ENCODE measurements at places on chromosomes 11 and 22.

DNA sequence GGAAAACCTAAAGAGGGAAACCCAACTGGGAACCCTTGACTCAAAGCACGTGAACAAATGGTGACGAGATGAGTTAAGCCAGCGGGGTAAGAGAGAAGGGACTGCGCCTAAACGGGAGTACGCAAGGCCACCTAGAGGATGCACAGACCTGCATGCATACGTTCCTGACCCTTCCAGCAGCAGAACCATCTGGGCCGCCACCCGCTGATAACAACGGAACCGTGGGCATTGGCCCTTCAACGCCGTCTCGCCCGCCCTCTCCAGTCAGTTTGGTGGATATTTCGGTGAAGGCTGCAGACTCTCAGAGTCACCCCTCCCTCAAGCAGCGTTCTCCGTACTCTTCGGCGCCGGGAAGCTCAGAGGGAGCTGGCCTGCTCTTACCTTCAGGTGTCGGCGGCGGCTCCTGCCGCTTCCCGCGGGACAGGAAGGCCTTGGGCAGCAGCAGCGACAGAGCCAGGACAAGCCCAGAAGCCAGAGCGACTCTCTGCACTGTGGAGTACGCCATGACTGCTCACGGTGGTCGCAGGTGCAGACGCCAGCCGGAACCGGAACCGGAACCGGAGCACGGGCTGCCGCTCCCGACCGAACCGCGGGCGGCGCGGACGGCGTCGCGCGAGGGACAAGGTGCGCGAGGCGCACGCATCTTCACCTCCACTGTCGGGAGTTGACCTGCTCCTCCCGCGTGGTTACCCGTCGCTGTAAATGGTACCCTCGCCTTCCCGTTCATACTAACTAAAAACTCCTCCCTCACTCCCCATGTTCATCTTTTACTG lies at the start of gene RIC3:
Gene RIC3, minus strand, starts transcription at position 541 of the 773 bp plus-strand sequence. Its CDS starts 36 bp downstream, at position 505.
- peaks cover 15% of the 10 kb centered on the region for H3K4me1 ChIP-seq
- DNase-seq, result peak; percentile 20
- peak within 1 kb of the TSS; percentile 71 for H3K4me3 ChIP-seq
- peak within 1 kb of the TSS; percentile 42 for H3K27ac ChIP-seq

GRCh38 chr11:121567995-121568394 lies 115.2 kb upstream of the SORL1-AS1 start:
- no peak overlapping the region for H3K27ac ChIP-seq
- DNase-seq, result no peak
- H3K4me3 ChIP-seq, result no peak overlapping the region
- no peaks in the 10 kb centered on the region for H3K36me3 ChIP-seq
- H3K4me1 ChIP-seq, result no peaks in the 10 kb centered on the region

- H3K4me3 ChIP-seq, result no peak overlapping the region
- H3K27ac ChIP-seq, result no peak overlapping the region
- no peaks in the 10 kb centered on the region for H3K27me3 ChIP-seq
- no peak for DNase-seq
- H3K36me3 ChIP-seq, result no peaks in the 10 kb centered on the region
These were observed 8.5 kb downstream of the PHOX2A start for GRCh38 chr11:72235351-72236057.

DNA sequence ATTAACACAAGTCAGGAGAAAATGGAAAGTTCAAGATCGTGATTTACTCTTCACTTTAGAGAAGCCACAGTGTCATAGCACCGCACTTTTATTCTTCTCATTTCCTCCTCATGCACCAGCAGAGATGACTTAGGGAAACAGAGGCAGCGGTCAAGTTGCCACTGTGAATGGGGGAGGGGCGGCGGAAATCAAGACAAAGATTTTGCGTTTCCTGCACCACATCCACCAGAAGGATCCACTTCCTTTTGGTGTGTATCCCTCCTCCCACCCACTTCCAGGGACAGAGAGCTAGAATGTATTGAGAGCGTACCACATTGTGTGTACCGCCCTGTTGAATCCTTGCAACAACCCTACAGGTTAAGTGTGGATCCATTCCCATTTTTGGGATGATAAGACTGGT lies 21.8 kb downstream of the TSPAN18 start:
- no peaks in the 10 kb centered on the region for H3K27me3 ChIP-seq
- H3K27ac ChIP-seq, result no peak overlapping the region
- H3K4me1 ChIP-seq, result peaks cover 6% of the 10 kb centered on the region
- no peak overlapping the region for H3K4me3 ChIP-seq
- DNase-seq, result no peak
- H3K36me3 ChIP-seq, result no peaks in the 10 kb centered on the region

- no peak overlapping the region for H3K4me3 ChIP-seq
- DNase-seq, result no peak
- H3K27ac ChIP-seq, result no peak overlapping the region
- H3K36me3 ChIP-seq, result no peaks in the 10 kb centered on the region
- no peaks in the 10 kb centered on the region for H3K4me1 ChIP-seq
- no peaks in the 10 kb centered on the region for H3K27me3 ChIP-seq
These were observed 1521.4 kb downstream of the BRD1 start for GRCh38 chr22:48306284-48306683.

DNA sequence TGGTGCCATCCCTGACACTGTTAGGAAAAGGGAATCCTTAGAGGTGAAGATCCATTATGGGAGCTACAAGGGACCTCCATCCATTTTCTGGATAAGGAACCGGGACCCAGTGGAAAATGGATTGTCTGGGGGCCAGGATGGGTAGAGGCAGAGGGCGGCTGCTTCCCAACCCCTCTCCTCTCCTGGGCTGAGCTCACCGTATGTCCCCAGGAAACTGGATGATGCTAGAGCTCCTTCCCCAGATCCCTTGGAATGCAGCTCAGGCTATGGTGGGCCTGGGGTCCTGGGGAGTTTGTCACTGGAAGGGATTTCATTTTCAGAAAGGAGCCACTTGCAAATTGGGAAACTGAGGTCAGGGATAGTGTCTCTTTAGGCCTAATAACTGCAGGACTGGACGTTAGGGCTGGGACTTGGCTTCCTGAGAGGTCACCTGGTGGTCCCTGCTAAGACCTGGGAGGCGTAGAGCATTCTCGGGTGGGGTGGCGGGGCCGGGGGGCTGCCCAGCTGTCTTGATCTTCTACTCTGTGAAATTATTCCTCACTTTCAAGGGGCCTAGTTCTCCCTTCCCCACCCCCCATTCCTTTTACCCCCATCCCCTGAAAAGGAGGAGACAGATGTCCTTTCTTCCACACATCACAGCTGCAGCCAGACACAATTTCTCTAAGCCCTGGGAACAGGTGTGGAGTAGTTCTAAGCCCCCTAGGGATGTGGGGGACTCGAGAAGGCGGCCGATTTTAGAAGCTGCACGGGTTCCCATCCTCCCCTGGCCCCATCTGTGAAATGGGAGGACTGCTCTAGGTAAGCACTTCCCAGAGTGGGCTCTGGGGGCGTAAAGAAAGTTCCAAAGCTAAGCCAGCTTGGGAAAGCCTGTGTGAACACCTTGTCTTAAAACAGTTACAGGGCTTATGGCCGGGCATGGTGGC lies 99.8 kb downstream of the PKNOX2 start:
- no peaks in the 10 kb centered on the region for H3K36me3 ChIP-seq
- peaks cover 30% of the 10 kb centered on the region for H3K4me1 ChIP-seq
- no peak overlapping the region for H3K4me3 ChIP-seq
- no peak for DNase-seq

GRCh38 chr22:49570032-49570848 lies 257.4 kb downstream of the BRD1 start:
- no peaks in the 10 kb centered on the region for H3K36me3 ChIP-seq
- no peak for DNase-seq
- H3K4me1 ChIP-seq, result no peaks in the 10 kb centered on the region
- H3K4me3 ChIP-seq, result no peak overlapping the region

DNA sequence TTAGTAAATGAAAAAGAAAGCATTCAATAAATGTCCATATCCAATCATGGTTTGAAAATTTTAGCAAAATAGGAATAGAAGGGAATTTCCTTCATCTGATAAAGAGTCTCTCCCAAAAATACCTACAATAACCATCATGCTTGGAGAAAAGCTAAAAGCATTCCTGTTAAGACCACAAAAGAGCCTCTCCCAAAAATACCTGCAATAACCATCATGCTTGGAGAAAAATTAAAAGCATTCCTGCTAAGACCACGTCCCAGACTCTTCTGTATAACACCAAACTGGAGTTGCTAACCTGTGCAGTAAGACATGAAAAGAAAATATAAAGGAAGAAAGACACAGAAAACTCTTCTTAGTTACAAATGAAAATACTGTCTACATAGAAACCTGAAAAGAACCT lies 69.4 kb downstream of the LINC01488 start:
- DNase-seq, result no peak
- no peaks in the 10 kb centered on the region for H3K4me1 ChIP-seq
- H3K36me3 ChIP-seq, result no peaks in the 10 kb centered on the region
- no peak overlapping the region for H3K4me3 ChIP-seq
- no peaks in the 10 kb centered on the region for H3K27me3 ChIP-seq

GRCh38 chr11:43944761-43945311 lies 2.4 kb downstream of the C11orf96 start:
- peak; percentile 71 for DNase-seq
- no peaks in the 10 kb centered on the region for H3K36me3 ChIP-seq
- peak overlapping the region; percentile 68 for H3K4me3 ChIP-seq
- peaks cover 15% of the 10 kb centered on the region for H3K4me1 ChIP-seq
- peak overlapping the region; percentile 80 for H3K27ac ChIP-seq
- peaks cover 14% of the 10 kb centered on the region for H3K27me3 ChIP-seq

GRCh38 chr22:21984793-21985192 lies 2.2 kb upstream of the TOP3B start:
- DNase-seq, result no peak
- H3K36me3 ChIP-seq, result no peaks in the 10 kb centered on the region
- H3K4me3 ChIP-seq, result no peak overlapping the region
- H3K27ac ChIP-seq, result no peak overlapping the region

DNA sequence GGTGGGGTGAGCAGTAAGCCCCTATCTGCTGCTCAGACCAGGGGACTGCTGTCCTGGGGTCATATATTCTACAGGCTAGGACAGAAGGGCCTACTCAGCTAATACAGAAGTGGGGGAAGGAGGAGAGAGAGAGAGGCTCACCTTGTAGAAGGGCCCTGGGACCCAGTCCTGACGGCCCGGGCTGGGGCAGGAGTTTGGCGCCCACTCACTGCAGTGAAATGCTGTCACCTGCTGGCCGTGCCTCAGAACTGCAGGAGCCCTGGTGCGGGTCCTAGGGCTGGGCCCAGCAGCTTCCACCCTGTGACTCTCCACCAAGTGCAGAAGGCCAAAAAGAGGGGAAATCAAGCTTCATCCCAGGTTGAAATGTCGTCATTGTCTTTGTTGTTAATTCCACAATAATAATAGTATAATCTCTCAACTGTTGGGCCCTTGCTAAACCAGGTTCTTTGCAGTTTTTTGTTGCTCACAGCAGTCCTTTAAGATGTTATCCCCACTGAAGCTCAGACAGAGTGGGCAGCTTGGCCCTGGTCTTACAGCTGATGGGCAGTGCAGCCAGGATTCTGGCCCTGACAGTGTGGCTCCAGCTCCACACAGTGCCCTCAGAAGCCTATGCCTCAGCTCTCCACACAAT lies 29.6 kb downstream of the TRIM29 start:
- peak; percentile 31 for DNase-seq
- no peaks in the 10 kb centered on the region for H3K4me1 ChIP-seq
- no peaks in the 10 kb centered on the region for H3K27me3 ChIP-seq
- no peak overlapping the region for H3K4me3 ChIP-seq

DNA sequence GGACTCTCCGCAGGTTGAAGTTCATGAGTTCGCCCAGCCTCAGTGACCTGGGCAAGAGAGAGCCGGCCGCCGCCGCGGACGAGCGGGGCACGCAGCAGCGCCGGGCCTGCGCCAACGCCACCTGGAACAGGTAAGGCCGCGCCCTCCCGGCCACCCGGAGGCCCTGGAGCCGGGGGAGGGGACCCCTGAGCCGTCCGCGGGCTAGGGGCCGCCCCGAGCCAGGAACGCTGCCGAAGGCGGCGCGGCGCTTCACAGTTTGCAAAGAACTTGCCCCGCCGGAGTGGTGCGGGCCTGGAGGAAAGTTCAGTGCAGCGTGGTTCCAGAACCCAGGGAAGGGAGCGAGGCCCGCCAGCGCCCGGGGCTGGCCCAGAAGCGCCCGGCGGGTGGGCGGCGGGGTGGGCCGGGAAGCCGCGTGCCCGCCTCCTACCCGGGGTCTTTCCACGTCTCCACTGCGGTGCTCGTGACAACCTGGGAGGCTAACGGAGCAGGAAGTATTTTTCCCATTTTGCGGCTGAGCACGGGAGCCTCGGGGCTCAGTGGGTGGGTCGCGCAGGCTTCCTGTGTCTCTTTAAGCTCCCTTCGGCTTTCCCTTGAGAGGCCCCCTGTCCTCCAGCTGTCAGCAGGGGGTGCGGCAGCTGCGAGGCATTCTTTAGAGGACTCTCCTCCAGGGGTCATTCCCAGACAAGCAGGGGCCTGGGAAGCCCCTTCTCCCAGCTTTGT lies 635 bp downstream of the PRR5 start:
- H3K36me3 ChIP-seq, result no peaks in the 10 kb centered on the region
- DNase-seq, result no peak
- H3K27ac ChIP-seq, result no peak overlapping the region
- peaks cover 30% of the 10 kb centered on the region for H3K27me3 ChIP-seq
- H3K4me1 ChIP-seq, result peaks cover 5% of the 10 kb centered on the region
- H3K4me3 ChIP-seq, result peak overlapping the region; percentile 36

GRCh38 chr11:117884994-117885393 lies 8.5 kb upstream of the FXYD6 start:
- H3K27me3 ChIP-seq, result no peaks in the 10 kb centered on the region
- no peak overlapping the region for H3K4me3 ChIP-seq
- peak overlapping the region; percentile 60 for H3K27ac ChIP-seq
- H3K4me1 ChIP-seq, result peaks cover 13% of the 10 kb centered on the region
